BJ (cell line): ENCODE measurements at places on chromosomes 12 and 14.

DNA sequence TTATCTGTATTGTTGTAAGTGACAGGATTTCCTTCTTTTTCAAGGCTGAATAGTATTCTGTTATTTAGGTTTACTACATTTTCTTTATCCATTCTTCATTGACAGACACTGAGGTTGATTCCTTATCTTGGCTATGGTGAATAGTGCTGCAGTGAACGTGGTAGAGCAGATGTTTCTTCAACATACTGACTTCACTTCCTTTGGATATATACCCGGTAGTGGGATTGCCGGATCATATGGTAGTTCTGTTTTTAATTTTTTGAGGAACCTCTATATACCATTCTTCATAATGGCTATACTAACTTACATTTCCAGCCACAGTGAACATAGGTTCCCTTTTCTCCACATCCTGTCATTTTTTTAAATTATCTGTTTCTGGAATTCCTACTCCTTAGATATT lies 21.8 kb downstream of the DERA start:
- DNase-seq = no peak

GRCh38 chr12:7156259-7157197 lies 26.4 kb downstream of the CLSTN3 start:
- DNase-seq = no peak

DNA sequence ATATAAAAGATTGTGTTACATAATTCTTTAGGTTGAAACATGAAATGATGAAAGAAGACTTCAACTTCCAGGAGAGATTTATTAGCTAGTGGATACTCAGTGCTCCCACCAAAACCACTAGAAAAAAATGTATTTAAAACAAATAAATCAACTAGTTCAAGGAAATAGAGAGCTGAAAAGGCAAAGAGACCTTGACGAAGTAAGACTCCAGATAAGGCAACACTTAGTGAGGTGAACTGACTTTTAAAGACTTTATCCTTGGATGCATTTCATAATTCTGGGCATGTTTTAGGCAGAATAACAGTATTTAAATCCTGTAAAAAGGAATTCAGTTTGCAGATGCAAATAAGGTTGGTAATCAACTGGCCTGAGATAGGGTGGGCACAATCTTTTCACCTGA lies 1150.7 kb downstream of the FSCB start:
- DNase-seq = no peak

- DNase-seq = no peak
Observed at GRCh38 chr14:74843653-74844052, 32.3 kb downstream of the PROX2 start.

- no peak for DNase-seq
Observed at GRCh38 chr14:34180869-34181268, 230.0 kb upstream of the EGLN3 start.

GRCh38 chr12:81815611-81816010 lies 56.5 kb upstream of the PPFIA2 start:
- DNase-seq = no peak
